ENCODE measurements at places on chromosomes 12 and 14.

DNA sequence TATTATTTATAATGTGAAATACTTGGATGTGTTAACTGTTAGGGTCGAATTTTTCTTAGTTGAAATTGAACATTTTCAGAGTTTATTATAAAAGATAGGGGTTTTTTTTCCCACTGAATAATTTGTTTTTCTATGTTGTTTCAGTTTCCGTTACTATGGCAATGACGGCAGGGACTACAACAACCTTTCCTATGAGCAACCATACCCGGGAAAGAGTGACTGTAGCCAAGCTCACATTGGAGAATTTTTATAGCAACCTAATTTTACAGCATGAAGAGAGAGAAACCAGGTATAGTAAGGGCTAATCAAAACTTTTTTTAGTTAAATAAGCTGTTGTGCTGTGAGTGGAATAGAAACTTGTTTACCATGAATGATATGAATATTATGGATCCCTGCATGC lies 35.1 kb upstream of the BMAL2 start:
- no peak for DNase-seq

DNA sequence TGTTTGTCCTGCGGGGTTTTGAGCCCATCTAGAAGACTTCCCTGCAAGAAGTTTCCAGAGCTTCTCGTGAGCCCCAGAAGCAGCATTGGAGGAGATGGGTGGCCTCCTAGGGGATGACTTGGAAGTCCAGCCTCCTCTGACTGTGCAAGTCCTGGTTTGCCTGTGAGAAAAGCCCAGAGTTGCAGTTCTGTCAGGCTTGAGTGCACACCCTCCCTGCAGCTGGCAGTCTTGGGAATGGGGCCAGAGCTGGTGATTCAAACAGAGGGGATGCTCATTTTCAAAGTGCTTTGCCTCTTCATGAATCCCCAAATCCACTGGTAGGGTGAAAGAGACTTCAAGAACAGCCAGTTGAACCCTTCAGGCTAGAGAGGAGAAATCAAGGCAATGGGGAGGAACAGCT lies 3.9 kb upstream of the PPP1R1A start:
- no peak for DNase-seq

- no peak for DNase-seq
Measured at GRCh38 chr14:73739899-73740617, 25.9 kb upstream of the PNMA1 start.

GRCh38 chr12:59708064-59708463 lies 112.2 kb downstream of the SLC16A7 start:
- DNase-seq = no peak

GRCh38 chr14:71332476-71332875 lies 425.2 kb downstream of the PCNX1 start:
- DNase-seq = no peak

- DNase-seq = no peak
Measured at GRCh38 chr14:29857551-29857950, 70.1 kb downstream of the PRKD1 start.

DNA sequence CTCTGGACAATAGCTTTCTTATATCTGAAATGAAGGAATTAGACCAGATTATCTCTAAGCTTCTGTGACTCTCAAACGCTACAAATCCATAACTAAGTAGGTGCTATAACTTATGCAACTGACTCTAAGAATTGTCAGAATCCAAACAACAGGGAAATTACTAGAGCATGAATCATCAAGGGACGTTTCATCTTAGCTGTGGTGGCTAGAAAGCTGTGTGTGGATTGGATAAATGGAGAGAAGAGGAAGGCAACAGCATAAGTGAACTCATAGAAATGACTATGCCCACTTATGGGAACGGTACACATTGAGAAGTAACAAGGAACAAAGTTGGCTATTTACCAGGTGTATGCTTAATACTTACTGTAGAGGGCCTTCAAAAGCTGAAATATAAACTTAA lies 96.0 kb upstream of the NEDD1 start:
- no peak for DNase-seq

Measured in activated CD4-positive, alpha-beta T cell treated with anti-CD3 and anti-CD28 coated beads for 4 hours (primary cell).